NCI-H1105 (cell line): ENCODE measurements at places on chromosomes 4 and X.

GRCh38 chr4:134634301-134634700 lies 432.7 kb upstream of the PABPC4L start:
- DNase-seq, result no peak

DNA sequence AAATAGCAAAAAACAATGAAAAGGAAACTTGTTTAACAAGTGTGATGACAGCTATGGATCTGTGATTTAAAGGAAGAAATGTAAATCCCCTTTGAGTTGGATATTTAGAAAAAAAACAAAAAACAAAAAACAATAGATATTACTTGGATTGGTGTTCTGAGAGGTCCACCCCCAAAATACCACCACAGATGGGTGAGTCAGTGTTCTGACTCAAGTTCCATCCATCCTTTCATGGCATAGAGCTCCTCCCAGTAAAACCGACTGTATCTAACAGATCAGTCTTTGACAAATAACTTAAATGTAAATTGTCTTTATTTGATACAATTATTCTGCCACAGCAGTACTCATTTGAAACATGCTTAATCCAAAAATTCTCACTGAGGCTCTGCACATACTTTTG lies 27.4 kb downstream of the TMPRSS11B start:
- no peak for DNase-seq

- no peak for DNase-seq
Observed at GRCh38 chr4:110208419-110208818, 10.0 kb upstream of the ELOVL6 start.

DNA sequence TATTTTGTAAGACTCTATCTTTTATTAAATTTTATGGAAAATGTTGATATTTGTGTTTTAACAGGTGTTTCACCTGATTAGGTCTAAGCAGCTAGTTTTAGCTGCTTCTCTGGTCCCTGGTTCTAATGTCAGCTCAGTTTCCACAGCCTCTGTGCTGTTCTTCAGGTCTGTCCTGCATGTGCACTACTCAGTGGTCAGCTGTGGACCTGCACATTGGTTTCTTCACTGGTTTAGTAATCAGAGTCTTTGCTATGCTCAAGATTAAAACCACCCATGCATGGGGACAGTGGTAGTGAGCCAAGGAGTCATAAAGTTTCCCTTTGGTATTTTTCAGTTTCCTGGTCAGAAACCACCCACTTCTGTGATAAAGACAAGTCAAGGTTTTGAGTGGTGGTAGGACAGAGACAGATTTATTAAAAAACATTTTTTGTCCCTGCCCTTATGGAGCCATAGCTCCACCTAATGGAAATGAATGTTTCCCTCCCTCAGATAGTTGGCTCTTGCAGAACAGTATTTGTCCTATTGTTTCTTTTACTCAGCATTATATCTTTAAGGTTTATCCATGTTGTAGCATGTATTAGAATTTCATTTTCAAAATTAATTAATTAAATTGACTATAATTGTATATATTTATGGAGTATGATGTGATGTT lies 36.8 kb upstream of the VBP1 start:
- no peak for DNase-seq

GRCh38 chrX:53714580-53715345 lies 28.2 kb upstream of the HUWE1 start:
- DNase-seq, result no peak

DNA sequence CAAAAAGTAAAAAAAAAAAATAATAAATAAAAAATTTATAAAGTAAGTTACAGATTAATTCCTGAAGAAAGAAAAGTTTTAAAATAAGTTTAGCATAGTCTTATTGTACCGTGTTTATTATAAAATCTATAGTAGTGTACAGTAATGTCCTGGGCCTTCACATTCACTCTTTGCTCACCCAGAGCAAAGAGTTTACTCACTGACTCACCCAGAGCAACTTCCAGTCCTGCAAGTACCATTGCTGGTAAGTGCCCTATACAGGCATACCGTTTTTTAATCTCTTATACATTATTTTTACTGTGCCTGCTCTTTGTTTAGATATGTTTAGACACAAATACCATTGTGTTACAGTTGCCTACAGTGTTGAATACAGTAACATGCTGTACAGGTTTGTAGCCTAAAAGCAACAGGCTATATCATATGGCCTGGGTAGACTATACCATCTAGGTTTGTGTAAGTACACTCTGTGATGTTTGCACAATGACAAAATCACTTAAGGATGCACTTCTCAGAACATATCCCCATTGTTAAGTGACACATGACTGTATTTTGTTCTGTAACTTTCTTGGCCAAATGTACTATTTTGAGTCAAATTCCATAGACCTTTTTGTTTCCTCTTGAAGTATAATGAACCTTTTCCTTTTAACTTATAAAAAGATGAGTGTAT lies 199.0 kb upstream of the NUDT6 start:
- no peak for DNase-seq

GRCh38 chr4:186204686-186205085 lies 13.3 kb downstream of the CYP4V2 start:
- DNase-seq, result no peak

DNA sequence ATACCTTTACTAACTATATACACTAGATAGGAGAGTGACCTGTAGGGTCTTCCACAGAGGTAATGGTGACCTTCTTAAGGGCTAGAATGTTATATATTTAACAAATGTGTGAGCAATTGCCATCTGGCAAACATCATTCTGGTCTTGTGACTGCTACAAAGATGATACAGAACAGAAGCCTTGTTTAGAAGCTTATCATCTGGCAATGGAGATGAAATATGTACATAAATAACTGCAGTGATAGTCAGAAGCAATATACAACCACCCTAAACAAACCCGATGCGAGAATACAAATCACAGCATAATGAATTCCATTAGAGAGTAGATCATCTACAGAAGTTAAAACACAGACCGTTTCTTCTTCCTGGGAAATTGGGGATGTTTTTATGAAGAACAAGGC lies 952.7 kb upstream of the SLIT2 start:
- no peak for DNase-seq

DNA sequence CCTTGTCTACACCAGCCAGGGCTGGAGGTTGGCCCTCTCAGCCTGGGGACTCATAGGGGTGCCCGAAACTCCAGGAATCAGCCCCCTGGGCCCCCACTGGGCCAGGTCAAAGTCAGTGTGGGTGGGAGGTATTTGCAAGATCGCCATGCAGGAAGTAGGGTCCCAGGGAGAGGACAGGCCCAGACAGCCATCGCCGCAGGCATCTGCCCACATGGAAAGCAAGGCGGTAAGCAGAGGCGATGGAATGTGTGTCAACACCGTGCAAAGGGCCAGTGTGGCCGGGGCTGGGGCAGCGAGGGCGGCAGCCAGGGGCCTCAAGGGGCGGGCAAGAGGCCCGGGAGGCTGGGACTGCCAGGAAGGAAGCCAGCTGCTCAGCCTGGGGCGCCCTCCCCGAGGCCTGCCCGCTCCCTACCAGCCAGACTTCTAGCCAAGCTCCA lies 19.3 kb upstream of the DUSP9 start:
- no peak for DNase-seq

- DNase-seq, result no peak
Observed at GRCh38 chr4:128346054-128346716, 58.6 kb upstream of the PGRMC2 start.

GRCh38 chr4:109554971-109555370 lies 5.1 kb upstream of the MCUB start:
- DNase-seq, result no peak

GRCh38 chr4:79421483-79421882 lies 13.5 kb upstream of the GK2 start:
- DNase-seq, result no peak

GRCh38 chr4:1176398-1177273 lies 4.3 kb upstream of the SPON2 start:
- no peak for DNase-seq

DNA sequence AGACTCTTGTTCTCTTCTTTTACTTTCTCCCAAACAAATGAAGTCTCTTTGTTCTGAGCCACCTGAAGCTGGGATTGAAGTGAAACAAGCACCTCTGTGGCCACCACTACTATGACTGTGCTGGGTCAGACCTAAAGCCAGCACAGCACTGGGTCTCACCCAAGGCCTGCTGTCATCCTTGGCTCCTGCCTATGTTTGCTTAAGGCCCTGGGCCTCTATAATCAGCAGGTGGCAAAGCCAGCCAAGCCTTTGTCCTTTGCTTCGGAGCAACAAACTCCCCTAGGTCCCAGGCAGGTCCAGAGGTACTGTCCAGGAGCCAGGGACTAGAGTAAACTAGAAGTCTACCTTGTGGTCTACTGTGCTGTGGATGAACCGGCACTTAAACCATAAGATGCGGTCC lies 220.6 kb upstream of the ARSJ start:
- no peak for DNase-seq

GRCh38 chr4:85408301-85408700 lies 66.6 kb upstream of the ARHGAP24 start:
- DNase-seq, result no peak

DNA sequence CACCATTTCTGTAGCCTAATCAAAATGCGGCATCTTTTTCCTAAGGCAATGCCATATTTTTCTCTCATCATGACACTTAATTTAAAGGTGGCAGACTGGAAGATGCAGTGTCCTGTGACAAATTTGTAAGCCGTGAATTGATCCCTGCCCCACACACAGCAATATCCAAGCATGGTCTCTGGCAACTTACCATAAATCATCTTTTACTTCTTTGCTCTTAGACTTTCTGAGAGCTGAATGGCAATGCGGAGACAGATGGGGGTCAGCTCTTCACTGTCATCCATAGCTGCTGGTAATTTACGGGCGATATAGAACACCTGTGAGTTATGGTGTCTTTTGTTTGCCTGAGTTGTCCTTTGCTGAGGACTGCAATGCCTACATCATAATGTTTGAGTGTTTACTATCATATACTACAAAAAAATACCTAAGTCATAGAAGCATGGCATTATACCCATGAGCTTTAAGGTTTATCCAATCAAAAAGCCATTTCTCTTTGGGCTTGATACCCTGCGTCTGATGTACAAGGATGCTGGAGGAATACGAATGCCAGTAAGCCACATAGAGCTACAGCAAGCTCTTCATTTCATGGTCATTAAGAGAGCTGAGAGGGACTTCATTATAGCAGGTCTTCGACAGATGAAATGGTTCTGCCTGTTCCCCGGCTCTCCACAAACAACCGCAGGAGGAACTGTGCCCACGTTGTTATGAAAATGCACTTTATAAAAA lies 148.1 kb downstream of the TRIML1 start:
- no peak for DNase-seq

- DNase-seq, result no peak
Observed at GRCh38 chr4:48665555-48666186, 114.4 kb downstream of the FRYL start.

- DNase-seq, result no peak
Observed at GRCh38 chr4:128776794-128777216, 32.7 kb upstream of the JADE1 start.

DNA sequence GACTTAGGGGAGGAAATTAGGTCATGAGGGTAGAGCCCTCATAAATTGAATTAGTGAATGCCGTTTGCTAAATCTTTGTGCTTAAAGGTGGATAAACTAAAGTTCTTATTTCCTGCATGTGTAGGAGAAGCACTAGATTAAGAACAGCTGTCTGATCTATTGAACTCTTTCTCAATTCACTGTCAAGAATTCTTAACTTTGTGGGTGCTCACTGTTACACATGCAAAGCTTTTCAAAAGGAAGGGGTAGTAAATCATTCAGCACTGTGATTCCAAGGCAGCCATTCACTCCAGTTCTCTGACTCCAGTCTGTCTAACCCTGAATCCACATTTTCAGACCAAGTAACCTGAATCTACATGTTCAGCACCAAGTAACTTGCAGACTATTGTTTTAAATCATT lies 1520.1 kb downstream of the PCDH18 start:
- no peak for DNase-seq

GRCh38 chr4:11420327-11420726 lies 8.4 kb downstream of the HS3ST1 start:
- no peak for DNase-seq

GRCh38 chrX:65528705-65529340 lies 5.8 kb downstream of the LAS1L start:
- DNase-seq, result peak; percentile 4

DNA sequence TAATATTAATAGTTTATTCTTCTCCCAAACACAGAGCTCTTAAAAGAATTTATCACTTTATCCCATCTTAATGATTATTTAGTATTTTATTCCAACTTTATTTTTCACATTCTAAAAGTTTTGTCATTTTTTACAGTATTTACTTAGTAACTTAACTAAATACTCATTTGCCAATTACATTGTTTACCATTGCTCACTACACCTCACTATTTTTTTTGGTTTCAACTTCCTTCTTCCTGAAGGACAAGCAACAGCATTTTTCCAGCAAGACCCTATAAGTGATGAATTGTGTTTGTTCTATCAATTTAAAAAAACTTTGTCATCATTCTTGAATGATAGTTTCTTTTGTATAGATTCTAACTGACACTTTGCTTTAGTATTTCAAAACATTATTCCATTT lies 19.4 kb upstream of the SRD5A3 start:
- no peak for DNase-seq

DNA sequence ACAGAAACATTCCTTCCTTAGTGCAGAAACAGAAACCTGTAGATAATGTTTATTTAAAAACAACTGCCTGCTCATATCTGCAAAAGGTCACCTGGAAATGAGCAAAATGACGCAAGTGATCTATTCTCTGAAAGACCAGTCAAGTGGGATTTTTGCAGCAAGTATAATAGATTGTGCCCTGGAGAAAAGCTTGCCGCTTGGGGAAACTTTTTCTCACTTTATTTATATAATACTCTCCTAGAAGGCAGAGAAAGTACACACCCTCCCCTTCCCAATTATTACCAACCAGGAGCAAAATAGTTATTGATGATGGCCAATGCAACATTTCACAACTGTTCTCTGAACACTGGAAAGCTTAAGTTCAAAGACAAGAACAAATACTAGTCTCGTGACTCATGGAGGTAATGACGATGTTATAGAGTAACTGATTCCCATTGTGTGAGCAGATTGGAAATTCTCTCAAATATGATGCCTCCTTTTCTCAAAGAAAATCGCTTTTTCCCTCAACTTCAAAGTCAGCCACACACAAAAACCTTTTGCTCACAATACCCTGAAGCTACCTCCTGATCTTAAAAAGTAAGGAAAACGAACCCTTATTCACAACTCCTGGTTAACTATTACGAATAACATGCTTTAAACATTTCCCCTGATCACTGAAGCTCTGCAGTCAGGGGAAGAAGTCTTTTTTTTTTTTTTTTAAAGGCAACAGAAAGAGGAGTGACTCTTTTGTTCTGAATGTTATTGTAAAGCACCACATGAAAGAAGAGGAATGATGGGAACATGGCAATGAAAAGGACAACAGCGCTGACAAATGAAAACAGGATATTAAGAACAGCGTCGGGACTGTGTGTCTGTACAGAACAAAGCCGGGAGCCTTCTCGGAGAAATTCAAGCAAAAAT lies 41.0 kb downstream of the MID1 start:
- no peak for DNase-seq

DNA sequence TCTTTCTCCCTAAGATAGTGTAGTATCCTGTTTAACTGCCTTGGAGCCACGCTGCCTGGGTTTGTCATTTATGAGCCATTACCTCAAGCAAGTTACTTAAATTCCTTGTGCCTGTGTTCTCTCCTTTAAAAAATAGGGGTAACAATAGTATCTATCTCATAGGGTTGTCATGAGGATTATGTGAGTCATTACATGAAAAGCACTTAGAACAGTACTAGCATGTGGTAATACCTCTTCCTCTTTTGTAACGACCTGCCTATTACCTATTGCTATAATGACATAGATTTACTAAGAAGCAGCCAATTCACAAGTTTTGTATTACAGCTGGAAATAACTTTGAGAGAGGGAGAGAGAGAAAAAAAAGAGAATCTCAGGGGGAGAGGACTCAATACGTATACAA lies 834.7 kb downstream of the RAPGEF2 start:
- no peak for DNase-seq
